ENCODE measurements at places on chromosomes 16 and 17. TPM values are rescaled to one million over a fixed set of nuclear protein-coding genes. Genes with fewer than 3 reads are reported as not detected.

DNA sequence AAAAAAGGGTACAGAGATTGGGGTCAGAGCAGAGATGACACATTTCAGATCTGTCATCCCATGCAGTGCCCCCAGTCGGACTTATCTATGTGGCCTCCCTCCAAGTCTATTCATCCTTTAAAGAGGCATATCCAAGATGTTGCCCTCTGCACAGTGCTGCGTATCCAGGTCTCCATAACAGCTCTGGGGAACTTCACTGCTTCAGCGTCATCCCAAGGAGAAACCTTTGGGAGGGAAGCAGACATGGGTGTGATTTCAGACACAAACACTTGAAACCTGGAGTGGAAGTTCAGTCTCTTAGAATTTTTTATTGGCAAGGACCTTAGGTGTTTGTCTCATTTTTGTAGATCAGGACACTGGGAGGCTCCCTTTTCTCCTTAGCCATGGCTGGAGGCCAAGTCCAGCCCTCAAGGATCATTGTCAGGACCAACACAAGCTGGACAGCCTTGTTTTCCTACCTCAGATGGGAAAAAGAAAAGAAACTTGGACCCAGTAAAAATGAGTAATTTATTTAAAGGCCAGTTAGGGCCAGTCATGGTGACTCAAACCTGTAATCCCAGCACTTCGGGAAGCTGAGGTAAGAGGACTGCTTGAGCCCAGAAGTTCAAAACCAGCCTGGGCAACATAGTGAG lies 23.9 kb upstream of the NLK start:
- no peaks in the 10 kb centered on the region for H3K27me3 ChIP-seq
- H3K4me1 ChIP-seq = no peaks in the 10 kb centered on the region
- no peak overlapping the region for H3K27ac ChIP-seq
- DNase-seq = no peak
- no peak overlapping the region for H3K4me3 ChIP-seq

- H3K27me3 ChIP-seq = no peaks in the 10 kb centered on the region
- H3K4me3 ChIP-seq = no peak overlapping the region
- no peaks in the 10 kb centered on the region for H3K36me3 ChIP-seq
- no peak overlapping the region for H3K27ac ChIP-seq
- no peak for DNase-seq
Measured at GRCh38 chr17:66720027-66720426, 114.9 kb upstream of the CACNG5 start.

DNA sequence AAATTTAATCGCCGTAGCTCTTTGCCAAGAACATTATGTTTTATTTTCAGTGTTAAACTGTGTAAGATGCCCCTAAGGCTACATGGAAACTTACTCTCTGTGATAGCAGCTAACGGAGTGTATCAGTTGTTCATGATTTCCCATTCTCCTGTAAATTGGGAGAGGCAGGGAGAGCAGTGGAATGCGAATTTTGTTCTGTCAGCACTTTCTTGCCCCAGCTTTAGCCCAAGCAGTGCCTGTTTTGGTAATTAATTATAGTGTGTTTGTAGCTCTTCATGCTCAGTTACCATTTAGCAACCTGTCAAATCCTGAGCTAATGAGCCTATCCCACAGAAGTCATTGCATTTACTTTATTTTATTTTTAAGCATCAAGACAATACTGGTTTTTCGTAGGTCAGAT lies 475.1 kb upstream of the RBFOX1 start:
- H3K4me1 ChIP-seq = peaks cover 36% of the 10 kb centered on the region
- H3K36me3 ChIP-seq = no peaks in the 10 kb centered on the region
- DNase-seq = no peak

- no peaks in the 10 kb centered on the region for H3K36me3 ChIP-seq
- no peak overlapping the region for H3K4me3 ChIP-seq
- H3K4me1 ChIP-seq = peaks cover 62% of the 10 kb centered on the region
- no peak overlapping the region for H3K27ac ChIP-seq
- peak; percentile 62 for DNase-seq
- H3K27me3 ChIP-seq = no peaks in the 10 kb centered on the region
Measured at GRCh38 chr17:19457830-19458271, 46.8 kb downstream of the RNF112 start.

GRCh38 chr16:56777001-56777400 lies 47.1 kb downstream of the NUP93 start:
- no peaks in the 10 kb centered on the region for H3K36me3 ChIP-seq
- H3K27me3 ChIP-seq = no peaks in the 10 kb centered on the region
- H3K27ac ChIP-seq = no peak overlapping the region
- peaks cover 72% of the 10 kb centered on the region for H3K4me1 ChIP-seq

DNA sequence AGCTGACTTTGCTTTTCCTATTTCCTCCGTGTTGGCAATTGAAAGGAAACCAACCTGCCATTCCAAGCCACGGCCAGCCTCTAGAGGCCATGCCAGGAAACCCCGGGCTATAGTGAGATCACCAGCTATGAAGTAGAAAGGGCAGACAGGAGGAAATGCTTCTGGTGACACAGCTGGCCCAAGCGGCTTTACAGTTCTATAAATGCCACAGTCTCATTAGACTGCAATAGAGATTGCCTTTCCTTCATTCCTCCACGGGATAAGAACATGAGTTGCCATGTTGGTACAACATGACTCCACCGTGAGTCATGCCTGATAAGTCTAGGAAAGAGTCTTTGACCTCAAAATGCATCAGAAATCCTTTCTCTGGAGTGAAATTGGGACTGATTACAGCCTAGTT lies 384.9 kb downstream of the GRIN2A start:
- no peak overlapping the region for H3K4me3 ChIP-seq
- no peak for DNase-seq
- H3K4me1 ChIP-seq = no peaks in the 10 kb centered on the region
- H3K36me3 ChIP-seq = no peaks in the 10 kb centered on the region
- H3K27me3 ChIP-seq = no peaks in the 10 kb centered on the region

- peaks cover 12% of the 10 kb centered on the region for H3K36me3 ChIP-seq
- no peak overlapping the region for H3K4me3 ChIP-seq
- no peaks in the 10 kb centered on the region for H3K27me3 ChIP-seq
- peaks cover 3% of the 10 kb centered on the region for H3K4me1 ChIP-seq
- no peak for DNase-seq
Measured at GRCh38 chr16:89222931-89223330, 5.4 kb downstream of the ZNF778 start.

DNA sequence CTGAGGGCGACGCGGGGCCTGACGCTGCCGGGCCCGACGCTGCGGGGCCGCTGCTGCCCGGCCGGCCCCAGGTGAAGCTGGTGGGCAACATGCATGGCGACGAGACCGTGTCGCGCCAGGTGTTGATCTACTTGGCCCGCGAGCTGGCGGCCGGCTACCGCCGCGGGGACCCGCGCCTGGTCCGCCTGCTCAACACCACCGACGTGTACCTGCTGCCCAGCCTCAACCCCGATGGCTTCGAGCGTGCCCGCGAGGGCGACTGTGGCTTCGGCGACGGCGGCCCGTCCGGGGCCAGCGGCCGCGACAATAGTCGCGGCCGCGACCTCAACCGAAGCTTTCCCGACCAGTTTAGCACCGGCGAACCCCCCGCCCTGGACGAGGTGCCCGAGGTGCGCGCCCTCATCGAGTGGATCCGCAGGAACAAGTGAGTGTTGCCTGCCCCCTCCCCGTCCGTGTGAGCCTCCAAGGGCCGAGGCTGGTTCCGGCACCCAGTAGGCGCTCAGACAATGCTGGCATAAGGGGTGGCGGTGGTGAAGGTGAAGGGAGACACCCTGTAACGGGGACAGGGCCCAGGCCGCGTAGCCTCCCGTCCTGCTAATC lies 676 bp downstream of the CPD start:
- H3K27ac ChIP-seq = no peak overlapping the region
- peaks cover 60% of the 10 kb centered on the region for H3K4me1 ChIP-seq
- H3K27me3 ChIP-seq = peaks cover 29% of the 10 kb centered on the region
- no peaks in the 10 kb centered on the region for H3K36me3 ChIP-seq
- peak overlapping the region; percentile 86 for H3K4me3 ChIP-seq
- peak; percentile 49 for DNase-seq

DNA sequence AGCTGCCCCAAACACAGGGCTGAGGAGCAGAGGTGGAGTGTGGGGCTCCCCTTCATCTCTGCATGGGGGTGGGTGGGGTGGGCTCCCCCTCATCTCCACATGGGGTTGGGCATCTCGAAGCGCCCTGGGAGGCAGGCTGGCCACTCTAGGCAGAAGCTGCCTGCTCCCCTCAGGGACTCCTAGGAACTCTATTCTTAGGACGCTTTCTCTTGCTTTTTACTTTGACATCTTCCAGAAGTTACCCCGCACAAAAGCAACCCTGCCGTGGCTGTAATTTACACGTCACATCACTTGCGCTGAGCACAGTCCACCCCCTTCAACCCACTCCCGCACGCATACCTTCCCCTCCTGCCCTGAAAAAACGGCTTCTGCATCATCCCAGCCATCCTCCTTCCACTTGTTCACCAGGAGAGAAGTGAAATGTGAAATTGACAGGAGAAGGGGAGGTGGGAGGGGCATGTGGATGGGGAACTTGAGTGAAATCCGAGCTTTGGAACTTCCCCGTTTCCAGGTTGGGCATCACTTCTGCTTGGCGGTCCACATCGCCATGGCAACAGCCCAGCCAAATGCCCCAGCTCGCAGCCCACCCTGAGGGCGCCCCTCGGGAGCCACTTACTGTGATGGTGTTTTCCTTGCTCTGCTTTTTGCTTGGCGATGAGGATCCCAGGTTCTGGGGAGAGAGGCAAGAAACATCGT lies 53.7 kb upstream of the RCVRN start:
- H3K4me3 ChIP-seq = peak overlapping the region; percentile 47
- peak; percentile 87 for DNase-seq
- H3K4me1 ChIP-seq = peaks cover 7% of the 10 kb centered on the region

- DNase-seq = no peak
- H3K36me3 ChIP-seq = no peaks in the 10 kb centered on the region
- peaks cover 31% of the 10 kb centered on the region for H3K27me3 ChIP-seq
- no peak overlapping the region for H3K27ac ChIP-seq
- peaks cover 47% of the 10 kb centered on the region for H3K4me1 ChIP-seq
Measured at GRCh38 chr17:17494499-17494869, 1.7 kb downstream of the RASD1 start.

DNA sequence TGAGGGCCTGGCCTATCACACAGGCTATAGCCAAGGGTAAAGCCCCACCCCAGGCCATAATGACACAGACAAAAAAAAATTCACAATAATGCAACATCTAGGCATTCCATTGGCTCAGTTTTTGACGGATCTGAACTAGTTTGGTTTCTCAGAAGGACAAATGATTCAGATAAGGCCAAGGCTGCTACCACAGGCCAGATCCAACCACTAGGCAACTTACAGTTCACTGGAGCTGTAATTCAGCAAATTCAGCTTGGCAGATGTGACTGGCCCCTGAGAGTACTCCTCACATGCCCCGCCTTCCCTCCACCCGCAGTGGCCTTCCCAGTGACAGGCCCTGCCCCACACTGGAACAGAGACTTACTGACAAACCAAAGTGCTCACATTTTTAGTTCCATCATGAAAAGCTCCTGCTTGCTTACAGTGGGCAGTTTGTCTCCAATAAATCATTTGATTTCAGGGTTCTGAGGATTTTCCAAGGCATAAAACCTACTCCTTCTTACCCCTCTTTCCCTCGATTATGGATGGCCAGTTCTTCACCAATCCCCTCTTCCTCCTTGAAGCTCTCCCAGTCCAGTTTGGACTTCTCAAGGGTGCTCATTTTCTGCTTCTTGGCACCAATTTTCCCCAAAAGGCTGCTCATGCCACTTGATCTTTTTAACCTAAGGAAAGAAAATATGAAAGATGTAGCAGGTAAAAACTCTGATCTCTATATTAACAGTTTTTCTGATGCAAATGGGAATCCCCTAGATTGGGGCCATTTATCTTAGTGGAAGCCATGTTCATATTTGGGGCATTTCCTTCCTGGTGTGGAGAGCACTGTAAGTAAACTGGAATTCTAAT lies 53.3 kb upstream of the BCAR1 start:
- no peak overlapping the region for H3K27ac ChIP-seq
- no peaks in the 10 kb centered on the region for H3K27me3 ChIP-seq
- no peaks in the 10 kb centered on the region for H3K36me3 ChIP-seq
- no peak overlapping the region for H3K4me3 ChIP-seq
- H3K4me1 ChIP-seq = peaks cover 6% of the 10 kb centered on the region
- no peak for DNase-seq

GRCh38 chr16:25031132-25031440 lies 15.9 kb upstream of the ARHGAP17 start:
- no peaks in the 10 kb centered on the region for H3K27me3 ChIP-seq
- H3K4me1 ChIP-seq = peaks cover 6% of the 10 kb centered on the region

GRCh38 chr17:3964203-3965117 lies at the start of gene ATP2A3:
Gene ATP2A3 (minus strand): TSS chr17:3964437. CDS start chr17:3964291, 146 bp downstream.
- no peaks in the 10 kb centered on the region for H3K36me3 ChIP-seq
- H3K4me1 ChIP-seq = peaks cover 4% of the 10 kb centered on the region
- peak; percentile 51 for DNase-seq
- no peak within 1 kb of the TSS for H3K27ac ChIP-seq
- H3K27me3 ChIP-seq = peaks cover 61% of the 10 kb centered on the region

- H3K27ac ChIP-seq = no peak overlapping the region
- peaks cover 41% of the 10 kb centered on the region for H3K27me3 ChIP-seq
- no peaks in the 10 kb centered on the region for H3K36me3 ChIP-seq
- H3K4me3 ChIP-seq = peak overlapping the region; percentile 72
Measured at GRCh38 chr17:77282524-77283515, 142.1 kb downstream of the SEC14L1 start.

GRCh38 chr17:40177275-40177874 lies at the start of gene RAPGEFL1:
Gene RAPGEFL1 (plus strand): TSS chr17:40177470. CDS start chr17:40177862, 392 bp downstream.
- H3K27me3 ChIP-seq = no peaks in the 10 kb centered on the region
- peak within 1 kb of the TSS; percentile 60 for H3K4me3 ChIP-seq
- H3K36me3 ChIP-seq = no peaks in the 10 kb centered on the region

DNA sequence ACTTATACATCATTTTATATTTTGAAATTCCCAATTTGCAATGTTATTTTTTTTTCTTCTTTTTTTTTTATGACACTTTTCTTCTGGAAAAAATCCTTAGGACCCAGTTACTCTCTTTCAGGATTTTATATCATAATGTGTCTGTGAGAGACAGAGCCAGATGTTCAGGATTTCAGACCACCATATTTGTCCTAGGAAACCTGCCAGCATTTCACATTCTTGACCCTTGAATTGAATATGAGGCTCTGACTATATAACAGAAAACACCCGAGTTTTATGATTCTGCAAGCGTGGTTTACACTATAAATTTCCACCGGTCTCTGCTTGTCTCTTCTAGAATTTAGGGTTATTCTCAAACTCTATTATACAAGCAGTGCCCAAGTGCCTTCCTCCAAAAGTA lies 621.0 kb downstream of the WWOX start:
- no peak overlapping the region for H3K27ac ChIP-seq
- no peak overlapping the region for H3K4me3 ChIP-seq
- no peak for DNase-seq
- H3K4me1 ChIP-seq = peaks cover 6% of the 10 kb centered on the region
- no peaks in the 10 kb centered on the region for H3K27me3 ChIP-seq

GRCh38 chr16:66653581-66654350 lies 42.8 kb downstream of the CMTM4 start:
- H3K27ac ChIP-seq = no peak overlapping the region
- no peak for DNase-seq
- no peaks in the 10 kb centered on the region for H3K36me3 ChIP-seq

The DNAJA2 gene
- total RNA-seq = 113 TPM

The NEUROD2 gene
- total RNA-seq = not detected

The CYBC1 gene
- 75.1 TPM for total RNA-seq

The KRT31 gene
- total RNA-seq = not detected

The RHBDL3 gene
- 2.5 TPM for total RNA-seq

The KCNJ12 gene
- 1.8 TPM for total RNA-seq

The DRC7 gene
- total RNA-seq = 0.41 TPM

The EME1 gene
- total RNA-seq = 26.6 TPM

The SLC13A2 gene
- total RNA-seq = not detected

The TRIM47 gene
- 0.90 TPM for total RNA-seq

Measured in neural progenitor cell (in vitro differentiated cells).